ENCODE measurements at places on chromosomes 5 and 9.

GRCh38 chr5:32369542-32370155 is 56.9 kb upstream of the MTMR12 start:
- no peak for DNase-seq

DNA sequence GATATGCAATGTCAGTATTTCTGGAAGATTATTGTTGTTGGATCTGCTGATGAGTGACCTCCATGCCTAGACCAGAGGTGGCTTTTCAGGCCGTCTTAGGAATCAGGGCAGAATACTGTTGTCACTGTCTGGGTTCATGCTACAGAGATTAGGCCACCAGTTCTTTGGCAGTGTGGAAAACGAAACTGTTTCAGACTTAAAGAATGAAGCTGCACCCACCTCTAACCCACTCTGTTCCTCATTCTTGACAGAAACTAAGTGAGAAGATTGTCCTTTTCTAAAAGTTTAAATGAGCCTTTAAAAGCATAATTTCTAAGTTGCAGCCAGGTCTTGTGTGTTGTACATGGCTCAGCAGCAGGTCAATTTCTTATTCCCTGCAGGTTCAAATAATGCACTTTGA is 444.3 kb downstream of the ENC1 start:
- no peak for DNase-seq

DNA sequence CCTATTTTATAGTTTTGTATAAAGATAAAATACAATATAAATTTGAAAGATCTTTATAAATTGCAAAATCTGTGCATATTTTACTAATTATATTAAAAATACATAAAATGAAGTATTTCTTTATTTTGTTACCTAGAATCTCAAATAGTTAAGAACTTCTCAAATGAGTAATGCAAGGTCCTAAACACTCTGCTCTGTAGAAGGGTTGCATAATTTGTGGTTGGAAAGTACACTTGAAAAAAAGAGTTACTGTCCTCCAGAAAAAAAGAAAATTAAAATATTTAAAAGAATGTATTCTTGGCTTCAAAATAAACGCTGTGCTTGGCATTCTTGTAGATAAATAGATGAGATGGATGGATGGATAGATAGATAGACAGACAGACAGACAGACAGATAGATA is 428.8 kb upstream of the CDH6 start:
- DNase-seq: no peak

DNA sequence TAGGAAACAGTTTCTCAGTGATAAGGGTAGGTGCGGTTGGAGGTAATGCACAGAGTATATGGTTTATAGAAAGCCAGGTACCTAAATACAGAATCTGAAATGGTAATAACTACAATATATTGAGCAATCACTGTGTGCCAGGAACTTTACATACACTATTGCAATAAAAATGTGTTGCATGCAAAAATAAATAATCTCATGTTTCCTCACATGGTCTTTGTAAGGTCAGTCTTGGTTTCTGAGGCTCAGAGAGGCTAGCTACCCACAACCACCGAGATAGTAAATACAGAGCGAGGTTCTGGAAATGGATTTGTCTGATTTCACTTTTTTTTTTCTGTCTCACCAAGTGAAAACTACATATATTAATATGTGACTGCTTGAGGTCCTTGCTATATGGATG is 128.9 kb downstream of the CAMK4 start:
- DNase-seq: no peak

DNA sequence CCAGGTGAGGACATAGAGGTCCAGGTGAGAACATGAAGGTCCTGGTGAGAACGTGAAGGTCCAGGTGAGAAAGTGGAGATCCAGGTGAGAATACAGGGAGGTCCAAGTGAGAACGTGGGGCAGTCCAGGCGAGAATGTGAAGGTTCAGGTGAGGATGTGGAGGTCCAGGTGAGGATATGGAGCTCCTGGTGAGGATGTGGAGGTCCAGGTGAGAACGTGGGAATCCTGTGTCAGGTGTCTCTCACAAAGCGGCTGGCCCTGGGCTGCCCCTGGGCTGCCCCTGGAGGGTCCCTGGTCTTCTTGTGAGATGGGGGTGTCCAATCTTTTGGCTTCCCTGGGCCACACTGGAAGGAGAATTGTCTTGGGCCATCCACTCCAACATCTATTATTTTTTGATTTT is 133.4 kb downstream of the MRPL36 start:
- DNase-seq: no peak

GRCh38 chr5:178196986-178197385 is 7.3 kb upstream of the HNRNPAB start:
- DNase-seq: no peak

DNA sequence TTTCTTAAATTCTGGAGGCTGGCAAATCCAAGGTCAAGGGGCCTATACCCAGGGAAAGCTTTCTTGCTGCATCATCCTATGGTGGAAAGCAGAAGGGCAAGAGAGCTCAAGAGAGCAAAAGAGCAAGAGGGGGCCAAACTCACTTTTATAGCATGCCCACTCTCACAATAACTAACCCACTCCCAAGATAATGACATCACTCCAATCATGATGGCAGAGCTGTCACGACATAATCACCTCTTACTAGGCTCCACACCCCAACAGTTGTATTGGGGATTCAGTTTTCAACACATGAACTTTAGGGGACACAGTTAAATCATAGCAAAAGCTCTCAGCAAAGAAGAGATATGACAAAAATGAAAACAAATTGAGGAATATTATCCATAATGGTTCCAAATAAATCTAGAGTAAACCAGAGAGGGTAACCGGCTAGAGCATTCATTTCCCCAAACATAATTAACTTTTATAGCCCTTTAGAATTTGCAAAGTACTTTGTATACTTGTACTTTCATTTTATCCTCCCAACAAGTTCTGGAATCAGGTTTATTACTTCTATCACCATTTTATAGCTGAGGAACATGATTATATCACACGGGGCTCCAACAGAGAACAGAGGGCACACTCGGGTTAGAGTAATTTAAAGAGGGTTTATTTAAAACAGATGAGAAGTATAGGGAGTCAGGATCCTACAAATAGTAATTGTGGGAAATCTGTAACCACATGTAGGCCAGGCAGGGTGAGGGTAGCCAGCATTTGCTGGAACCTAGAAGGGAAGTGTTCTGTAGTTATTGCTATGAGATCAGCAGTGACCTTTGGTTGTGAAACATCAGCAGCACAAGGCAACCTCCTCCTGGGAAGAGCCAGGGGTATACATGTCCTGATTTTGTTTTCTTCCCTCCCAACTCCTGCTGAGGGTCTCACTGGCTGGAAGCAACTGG is 7.2 kb upstream of the TARS1 start:
- no peak for DNase-seq

DNA sequence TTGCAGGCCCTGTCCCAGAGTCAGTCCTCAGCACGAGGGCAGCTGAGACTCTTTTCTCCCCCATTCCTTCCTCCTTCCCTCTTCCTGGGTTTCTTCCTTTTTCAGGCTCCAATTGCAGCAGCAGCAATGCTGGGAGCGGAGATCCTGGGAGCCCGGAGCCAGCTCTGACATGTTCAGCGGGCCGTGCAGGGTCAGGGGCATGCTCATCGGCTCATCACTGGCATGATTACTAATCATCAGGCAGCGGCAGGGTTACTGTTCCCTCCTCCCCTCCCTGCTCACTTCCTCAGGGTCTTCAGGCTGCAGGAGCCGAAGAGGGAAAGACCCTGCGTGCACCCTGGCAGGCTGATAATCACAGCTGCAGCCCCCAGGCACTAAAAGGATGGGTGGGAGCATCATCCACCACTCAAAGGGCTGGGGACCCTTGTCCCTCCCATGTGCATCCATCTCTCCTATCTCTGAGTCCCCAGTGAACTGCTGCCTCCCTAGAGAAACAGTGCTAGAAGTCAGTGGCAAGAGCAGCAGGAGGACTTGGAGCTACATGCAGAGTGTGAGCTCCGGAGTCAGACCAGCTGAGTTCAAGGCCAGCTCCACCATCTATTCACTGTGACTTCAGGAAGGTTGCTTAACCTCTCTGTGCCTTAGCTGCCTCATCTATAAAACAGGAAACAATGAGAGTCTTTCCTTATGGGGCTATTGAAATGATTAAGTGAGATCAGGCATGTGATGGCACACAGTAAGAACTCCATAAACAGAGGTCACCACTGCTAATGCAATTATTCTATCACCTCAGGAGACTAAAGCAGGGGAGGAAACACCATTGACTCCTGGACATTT is 7.8 kb upstream of the KCNIP1 start:
- DNase-seq: no peak

DNA sequence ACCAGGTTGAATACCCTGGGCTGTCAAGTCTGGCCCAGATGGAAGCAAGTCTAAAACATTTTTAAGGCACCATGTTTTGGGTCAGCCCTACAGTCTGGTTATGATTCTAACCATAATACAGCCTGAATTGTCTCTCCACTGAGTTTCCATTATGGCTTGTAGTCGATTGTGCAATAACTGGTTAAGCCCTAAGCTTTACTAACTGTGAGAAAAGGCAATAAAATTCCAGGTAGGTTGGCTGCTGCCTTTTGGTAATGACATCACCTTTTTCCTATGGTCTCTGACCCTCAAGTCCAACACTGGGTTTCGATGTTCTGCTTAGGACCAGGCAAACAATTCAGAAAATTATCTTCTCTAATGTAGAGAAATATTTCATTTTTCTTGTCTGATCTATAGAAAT is 243.3 kb downstream of the ACTL7B start:
- no peak for DNase-seq

DNA sequence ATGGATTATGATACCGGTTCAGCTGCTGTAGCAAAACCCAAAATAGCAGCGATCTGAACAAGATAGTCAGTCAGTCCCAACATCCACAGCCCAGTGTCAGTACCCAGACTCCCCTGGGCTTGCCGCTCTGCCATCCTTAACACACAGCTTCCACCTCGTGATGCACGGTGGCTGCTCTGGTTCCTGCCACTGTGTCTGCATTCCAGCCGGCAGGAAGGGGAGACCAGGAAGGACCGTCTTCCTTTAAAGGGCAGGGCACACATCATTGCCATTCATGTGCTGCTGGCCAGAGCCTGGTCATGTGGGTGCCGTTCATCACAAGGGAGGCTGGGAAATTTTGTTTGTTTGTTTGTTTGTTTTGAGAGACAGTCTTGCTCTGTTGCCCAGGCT is 131.0 kb upstream of the IER5L start:
- DNase-seq: no peak

DNA sequence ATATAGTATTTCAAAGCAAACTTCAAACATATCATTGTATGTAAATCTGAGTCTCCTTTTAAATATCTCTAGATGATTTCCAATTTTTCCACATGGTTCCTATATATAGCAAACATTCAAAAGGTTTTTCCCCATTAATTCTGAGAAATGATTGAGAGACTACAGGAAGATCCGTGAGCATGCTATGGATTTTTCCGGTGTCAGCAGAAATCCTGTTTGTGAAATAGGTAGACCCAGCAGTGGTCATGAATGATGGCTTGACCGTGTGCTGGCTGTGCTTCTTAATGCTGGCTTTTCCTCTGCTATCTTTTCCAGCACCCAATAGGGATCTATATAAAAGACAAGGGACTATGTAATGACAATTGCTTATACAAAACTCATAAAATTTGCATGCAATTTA is 485.3 kb downstream of the PSAT1 start:
- no peak for DNase-seq

- no peak for DNase-seq
These were observed at the start of gene PCDHB6 for GRCh38 chr5:141149812-141150211. PCDHB6 (plus strand) TSS chr5:141150057; CDS start chr5:141150258, 201 bp downstream.
